ENCODE measurements at places on chromosomes 16 and 17.

DNA sequence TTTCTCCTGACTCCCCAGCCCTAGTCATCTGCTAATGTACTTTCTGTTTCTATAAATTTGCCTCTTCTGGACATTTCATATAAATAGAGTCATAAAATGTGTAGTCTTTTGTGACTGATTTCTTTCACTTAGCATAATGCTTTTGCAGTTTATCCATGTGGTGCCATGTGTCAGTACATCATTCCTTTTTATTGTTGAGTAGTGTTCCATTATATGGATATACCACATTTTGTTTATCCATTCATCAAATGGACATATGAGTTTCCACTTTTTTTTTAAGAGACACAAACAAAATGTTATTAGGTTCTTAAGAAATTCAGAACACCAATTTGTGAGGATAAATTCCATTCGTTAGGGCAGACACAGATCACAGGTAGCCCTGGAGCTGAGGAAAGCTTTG, 11.0 kb downstream of the DBF4B start:
- DNase-seq: no peak

GRCh38 chr17:6069539-6070429, at the start of gene WSCD1:
TSS of gene WSCD1 (plus strand) at chr17:6070379. CDS start at chr17:6080659, 10,280 bp downstream.
- no peak for DNase-seq

DNA sequence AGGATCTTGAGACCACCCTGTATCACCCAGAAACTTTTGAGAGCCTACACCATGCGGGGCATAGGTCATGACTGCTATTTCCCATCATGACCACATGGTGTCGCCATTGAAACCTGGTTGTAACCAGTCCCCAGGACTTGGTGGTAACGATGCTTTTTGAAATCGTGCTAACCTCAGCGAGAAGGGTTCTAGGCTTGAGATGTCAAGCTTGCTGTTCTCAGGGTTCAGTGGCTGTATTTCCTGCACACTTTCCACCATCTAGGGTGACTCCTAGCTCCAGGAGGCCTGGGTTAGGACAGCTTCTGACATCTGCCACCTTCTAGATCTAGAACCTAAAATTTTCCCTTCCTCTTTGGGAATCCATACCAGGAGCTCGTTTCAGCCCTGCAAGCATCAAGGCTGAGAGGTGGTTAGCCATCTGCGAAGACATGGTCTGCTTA, 13.0 kb upstream of the SPNS3 start:
- DNase-seq: peak; percentile 50

- DNase-seq: no peak
Observed at GRCh38 chr17:3735515-3735914, 11.8 kb downstream of the HASPIN start.

DNA sequence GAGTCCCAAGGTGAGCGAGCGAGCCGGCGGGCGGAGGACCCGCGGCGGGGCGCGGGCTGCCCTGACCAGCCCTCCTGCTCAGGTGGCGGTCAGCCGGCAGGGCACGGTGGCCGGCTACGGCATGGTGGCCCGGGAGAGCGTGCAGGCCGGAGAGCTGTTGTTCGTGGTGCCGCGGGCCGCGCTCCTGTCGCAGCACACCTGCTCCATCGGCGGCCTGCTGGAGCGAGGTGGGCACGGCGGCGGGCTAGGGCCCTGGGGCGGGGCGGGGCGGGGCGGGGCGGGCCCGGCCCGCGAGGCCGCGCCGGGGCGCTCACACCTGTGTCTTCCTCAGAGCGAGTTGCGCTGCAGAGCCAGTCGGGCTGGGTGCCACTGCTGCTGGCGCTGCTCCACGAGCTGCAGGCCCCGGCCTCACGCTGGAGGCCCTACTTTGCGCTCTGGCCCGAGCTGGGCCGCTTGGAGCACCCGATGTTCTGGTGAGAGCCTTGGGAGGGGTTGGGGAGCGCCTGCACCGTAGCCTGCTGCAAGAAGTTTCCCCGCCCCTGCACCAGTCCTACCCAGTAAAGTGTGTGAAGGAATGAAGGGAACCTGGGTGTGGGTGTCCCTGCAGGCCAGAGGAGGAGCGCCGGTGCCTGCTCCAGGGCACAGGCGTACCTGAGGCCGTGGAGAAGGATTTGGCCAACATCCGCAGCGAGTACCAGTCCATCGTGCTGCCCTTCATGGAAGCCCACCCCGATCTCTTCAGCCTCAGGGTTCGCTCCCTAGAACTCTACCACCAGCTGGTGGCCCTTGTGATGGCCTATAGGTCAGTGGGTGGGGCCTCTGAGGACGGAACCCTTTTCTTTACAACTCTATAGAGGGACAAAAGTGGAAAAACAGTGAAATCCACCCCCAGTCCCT, 802 bp downstream of the SETD6 start:
- DNase-seq: peak; percentile 21

DNA sequence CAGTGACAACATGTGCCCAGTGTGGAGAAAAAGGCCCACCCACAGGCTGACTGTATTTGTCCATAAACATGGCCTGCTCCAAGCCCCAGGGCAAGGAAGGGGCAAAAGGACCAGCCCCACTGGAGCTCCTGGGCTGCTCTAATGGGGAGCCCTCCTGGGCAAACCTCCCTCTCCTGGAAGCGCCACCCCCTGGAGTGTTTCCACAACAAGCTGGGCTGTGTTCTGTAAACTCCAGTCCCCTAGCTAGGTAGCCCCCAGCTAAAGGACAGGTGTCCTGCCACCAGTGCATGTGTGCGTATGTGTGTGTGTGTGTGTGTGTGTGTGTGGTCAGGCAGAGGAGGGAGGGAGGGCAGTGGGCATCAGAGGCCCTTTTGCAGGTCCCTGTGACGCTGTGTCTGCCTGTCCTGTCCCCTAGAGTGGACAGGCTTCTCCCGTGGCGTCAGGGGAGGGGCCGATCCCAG, 11.3 kb upstream of the STAC2 start:
- DNase-seq: no peak

GRCh38 chr16:66605177-66605978, 874 bp downstream of the CMTM3 start:
- DNase-seq: peak; percentile 26

DNA sequence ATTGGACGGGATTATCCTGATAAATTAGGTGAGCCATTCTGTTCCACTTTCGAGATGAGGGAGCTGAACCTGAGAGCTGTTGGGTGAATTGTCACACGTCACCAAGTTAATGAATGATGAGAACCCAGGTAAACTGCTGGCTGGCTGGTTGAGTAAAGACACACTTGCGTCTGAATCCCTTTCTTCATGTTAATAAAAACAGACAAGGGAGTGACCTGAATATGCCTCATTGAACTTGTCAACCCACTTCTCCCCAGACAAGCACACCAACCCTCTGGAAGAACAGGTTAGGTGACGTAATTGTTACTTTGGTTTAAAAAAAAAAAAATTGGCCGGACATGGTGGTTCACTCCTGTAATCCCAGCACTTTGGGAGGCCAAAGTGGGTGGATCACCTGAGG, 400.9 kb upstream of the CDH5 start:
- no peak for DNase-seq

DNA sequence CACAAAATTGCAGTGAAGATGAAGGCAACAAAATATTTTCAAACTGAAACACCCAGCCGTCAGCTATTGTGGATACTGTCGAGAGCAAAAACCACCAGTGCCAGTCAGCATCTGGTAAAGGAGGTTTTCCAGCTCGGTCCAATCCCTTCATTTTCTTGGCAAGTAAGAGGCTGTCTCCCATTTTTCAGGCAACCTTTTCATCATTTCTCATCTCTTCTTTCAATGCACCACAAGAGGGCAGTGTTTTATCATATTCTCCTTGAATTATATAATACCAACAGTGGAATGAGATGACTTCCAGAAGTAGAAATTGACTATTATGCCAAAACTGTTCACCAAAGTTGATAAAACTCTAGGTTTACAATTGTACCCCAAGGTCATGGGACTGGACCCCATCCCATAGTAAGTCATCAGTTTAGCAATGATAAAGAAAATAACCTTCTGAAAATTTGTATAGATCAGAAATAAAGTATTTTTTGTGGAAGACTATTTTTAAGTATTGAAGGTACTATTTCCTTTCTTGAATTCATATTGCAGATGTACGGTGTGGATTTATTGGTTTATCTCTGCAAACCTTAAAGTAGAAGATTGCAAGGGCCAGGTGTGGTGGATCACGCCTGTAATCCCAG, 16.8 kb downstream of the NQO1 start:
- DNase-seq: no peak

- DNase-seq: no peak
Observed at GRCh38 chr17:74543406-74543805, 2.5 kb downstream of the CD300C start.

DNA sequence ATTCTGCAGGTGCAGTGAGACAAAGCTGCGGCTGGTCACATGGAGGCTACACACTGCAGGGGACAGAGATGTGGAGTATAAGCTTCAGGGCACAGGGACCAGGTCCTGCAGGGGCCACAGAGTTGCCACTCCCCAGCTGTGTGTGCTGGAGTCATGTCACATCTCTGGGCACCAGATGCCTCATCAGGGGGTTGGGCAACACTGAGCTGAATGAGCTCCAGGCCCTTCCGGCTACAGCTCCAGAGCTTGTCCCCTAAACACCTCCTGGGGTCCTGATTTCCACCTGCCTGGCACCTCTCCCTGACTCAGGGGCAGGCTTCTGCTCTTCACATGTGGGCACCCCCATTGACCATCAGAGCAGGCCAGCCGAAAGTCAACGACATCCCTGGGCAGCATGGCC, 32.5 kb downstream of the SPHK1 start:
- no peak for DNase-seq

DNA sequence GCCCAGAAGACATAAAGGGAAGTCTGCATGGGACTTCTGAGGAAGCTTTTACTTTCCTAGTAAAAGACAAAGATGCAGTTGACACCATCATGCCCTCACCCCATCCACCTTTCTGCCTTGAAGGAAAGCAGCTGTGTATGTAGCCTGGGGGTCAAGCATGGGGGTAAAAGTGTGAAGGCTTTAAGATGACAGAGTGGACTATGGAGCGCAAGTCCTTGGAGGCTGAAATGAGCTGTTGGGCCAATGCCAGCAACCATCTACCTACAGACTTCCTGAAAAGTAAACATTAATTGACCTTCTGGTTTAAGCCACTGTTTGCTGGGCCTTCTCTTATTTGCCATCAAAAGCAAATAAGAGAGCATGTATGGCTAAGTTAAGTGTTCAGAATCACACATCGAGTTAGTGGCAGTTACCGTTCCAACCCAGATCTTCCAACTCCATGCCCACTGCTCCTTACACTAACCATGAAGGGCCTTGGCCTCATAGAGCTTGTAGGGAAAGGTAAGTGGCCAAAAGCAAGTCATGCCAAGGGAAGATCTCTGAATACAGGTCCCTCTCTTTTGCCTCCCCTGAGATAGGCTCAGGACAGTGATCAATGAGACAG, 30.0 kb downstream of the SLC13A5 start:
- no peak for DNase-seq

- no peak for DNase-seq
Observed at GRCh38 chr16:54373534-54374520, 87.2 kb upstream of the IRX3 start.

DNA sequence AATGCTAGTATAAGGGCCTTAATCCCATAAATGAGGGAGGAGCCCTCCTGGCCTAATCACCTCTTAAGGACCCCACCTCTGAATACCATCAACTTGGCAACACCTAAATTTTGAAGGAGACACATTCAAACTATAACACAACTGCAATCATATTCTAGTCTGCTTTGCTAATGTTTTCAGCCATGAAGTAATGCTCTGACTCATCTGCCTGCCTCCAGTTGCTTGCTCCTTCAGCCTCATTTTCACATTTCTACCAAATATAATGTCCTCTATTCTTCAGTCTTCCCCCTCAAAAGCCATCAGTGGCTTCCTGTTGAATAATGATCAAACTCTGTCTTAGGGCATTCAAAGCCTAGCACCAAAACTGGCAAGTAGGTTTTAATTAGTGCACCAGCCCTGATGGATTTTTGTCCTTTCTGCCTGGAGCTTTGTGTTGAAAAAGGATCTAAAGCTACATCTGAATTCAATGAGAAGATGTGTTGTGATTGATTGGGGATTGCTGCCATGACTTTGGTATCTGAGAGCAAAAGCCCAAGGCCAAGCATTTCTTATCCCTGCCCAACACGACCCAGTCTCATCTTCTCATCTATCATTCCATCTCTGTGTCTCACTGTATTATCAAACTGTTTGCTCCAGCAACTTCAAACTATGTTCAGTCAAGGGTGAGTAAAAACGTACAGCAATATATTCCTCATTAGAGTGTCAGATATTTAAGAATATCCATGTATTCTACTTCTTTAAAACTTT, 140.8 kb upstream of the ELAC2 start:
- no peak for DNase-seq

Data from stimulated activated CD4-positive, alpha-beta T cell treated with anti-CD3 and anti-CD28 coated beads, Interleukin-2, amount 100 ng/mL, for 4 hours (primary cell).